Esophagus squamous epithelium (tissue), 5 donors: ENCODE measurements at places on chromosomes 2 and 18.

DNA sequence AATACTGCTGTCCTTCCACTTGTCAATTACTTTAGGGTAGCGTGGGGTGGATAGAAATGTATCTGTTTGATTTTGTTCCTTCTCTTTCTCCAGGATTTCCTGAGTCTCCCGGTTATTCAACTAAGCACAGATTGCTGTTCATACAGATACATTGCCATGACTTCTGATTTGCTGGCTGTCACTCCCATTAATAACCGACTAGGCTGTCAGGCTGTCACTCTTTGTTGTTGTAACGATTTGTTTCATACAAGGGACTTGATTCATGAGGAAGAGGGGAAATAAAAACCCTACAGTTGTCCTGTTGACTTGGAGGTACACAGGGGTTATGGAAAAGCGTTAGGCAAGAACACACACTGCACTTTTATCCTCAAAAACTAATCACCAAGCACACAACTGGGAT lies 302.7 kb upstream of the SMIM21 start:
- no peak for DNase-seq

GRCh38 chr2:174009488-174010223 lies 44.5 kb upstream of the SP3 start:
- no peak for DNase-seq

- DNase-seq: no peak
Measured at GRCh38 chr2:173204316-173204715, 128.7 kb downstream of the MAP3K20 start.

DNA sequence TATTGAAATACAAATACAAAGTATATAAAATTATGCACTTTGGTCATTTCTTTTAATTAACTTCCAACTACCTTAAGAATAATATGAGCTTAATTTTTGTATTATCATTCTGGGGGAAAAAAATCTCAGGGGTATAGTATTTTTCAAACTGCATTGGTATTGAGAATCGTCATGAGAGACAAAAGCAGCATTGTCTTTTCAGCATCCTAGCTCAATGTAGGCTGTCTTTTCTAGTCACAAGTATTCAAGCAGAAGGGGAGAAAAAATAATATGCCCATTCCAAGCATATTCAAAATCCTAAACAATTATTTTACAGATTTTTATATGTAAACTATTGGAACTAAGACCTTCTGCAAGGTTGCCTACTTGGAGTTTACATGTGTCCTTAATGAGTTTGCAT lies 693.3 kb downstream of the LRP1B start:
- DNase-seq: no peak

DNA sequence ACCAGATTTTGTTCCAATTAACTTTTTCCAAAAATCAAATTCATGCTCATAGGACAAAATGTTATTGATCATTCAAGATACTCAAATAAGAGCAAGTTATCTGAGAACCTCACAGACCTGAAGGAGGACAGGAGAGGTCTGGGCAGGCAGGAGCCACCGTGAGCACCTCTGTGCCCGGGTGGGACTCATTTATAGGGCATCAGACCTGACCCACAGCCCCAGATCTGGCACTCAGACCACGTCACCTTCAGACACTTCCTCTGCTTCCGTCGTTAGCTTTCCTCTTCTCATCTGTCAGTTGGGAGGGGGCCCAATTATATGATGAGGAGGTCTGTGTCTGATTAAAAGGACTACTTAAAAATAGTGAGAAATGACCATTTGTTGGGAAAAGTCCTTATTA lies 169.4 kb downstream of the EIPR1 start:
- no peak for DNase-seq

- DNase-seq: no peak
Measured at GRCh38 chr2:26668856-26669750, 23.4 kb upstream of the KCNK3 start.

- no peak for DNase-seq
Measured at GRCh38 chr18:11488175-11488574, 121.2 kb upstream of the SLC35G4 start.

DNA sequence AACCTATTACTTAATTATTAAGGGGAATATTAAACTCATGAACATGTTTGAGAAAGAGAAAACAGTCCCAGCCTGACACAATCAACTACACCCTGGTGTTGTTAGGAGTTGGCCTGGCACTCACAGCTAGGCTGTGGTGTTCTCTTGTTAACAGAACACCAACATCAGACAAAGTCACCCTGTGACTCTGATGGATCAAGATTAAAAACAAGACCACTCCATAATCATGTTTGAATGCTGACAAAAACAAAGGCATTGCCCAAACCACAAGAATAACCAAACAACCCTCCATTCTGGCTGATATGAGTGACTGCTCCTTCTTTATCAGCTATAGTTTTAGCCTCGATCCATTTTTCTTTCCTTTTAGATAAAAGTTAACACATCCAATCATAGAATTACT lies 3.0 kb downstream of the BOLL start:
- DNase-seq: no peak

GRCh38 chr2:218404351-218405085 lies 4.8 kb downstream of the CTDSP1 start:
- no peak for DNase-seq

GRCh38 chr18:10329101-10329500 lies 125.3 kb upstream of the APCDD1 start:
- DNase-seq: no peak

GRCh38 chr2:196504788-196505187 lies 134.7 kb upstream of the CCDC150 start:
- DNase-seq: no peak

- DNase-seq: no peak
Measured at GRCh38 chr2:180676520-180677025, 303.8 kb upstream of the UBE2E3 start.

DNA sequence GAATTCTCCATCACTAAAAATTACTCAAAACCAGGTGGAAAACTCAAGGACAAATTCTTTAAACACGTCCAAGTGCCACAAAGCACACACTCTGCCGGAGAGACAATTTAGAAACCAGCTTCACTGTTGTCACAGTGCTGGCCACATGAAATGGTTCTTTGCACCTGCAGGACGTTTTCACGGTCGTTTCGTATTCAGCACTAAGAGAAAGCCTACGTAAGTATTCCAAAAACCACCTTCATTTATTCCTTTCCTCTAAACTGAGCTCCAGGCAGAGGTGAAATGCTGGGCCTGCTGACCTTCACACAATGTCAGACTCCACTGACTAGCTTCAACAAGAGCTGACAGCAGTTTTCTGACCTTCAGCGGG lies 680 bp downstream of the ATP5F1A start:
- DNase-seq: no peak

- DNase-seq: no peak
Measured at GRCh38 chr2:230023313-230023712, 45.4 kb downstream of the SLC16A14 start.

DNA sequence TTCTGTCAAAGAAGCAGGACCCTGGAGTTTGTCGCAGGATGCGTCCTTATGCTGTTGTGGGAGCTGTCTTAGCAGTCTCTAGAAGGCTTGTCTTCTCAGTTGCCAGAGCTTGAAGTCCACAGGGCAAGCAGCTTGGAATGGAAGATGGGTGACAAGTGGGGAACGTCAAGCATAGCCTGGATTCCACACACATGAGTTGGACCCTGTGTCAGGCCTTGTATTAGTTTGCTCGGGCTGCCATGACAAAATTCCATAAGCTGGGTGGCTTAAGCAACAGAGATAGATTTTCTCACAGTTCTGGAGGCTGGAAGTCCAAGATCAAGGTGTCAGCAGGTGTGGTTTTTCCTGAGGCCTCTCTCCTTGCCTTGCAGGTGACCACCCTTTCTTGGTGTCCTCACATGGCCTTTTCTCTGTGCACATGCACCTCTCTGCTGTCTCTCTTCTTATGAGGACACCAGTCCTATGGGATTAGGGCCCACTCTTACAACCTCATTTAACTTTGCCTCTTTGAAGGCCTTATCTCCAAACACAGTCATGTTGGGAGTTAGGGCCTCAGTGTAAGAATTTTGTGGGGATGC lies 51.3 kb downstream of the THNSL2 start:
- DNase-seq: no peak

- DNase-seq: no peak
Measured at GRCh38 chr18:3037423-3037915, 24.5 kb upstream of the LPIN2 start.

DNA sequence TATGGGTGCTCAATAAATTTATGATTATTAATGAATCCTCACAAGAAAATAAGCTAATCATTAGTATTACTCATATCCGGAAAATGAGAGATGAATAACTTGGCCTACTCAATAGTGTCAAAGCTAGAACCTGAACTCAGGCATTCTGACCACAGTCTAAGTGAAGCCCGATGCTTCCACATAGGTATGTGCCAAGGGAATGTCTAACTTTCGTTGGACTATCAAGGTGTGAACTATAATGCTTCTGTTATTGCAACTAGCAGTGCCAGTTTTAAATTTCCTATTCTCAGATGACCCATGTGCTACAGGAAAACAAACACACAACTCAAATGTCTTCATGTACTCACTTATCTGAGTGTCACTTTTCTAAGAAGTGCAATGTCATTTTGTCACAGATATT lies 1.8 kb downstream of the BARD1 start:
- DNase-seq: no peak

DNA sequence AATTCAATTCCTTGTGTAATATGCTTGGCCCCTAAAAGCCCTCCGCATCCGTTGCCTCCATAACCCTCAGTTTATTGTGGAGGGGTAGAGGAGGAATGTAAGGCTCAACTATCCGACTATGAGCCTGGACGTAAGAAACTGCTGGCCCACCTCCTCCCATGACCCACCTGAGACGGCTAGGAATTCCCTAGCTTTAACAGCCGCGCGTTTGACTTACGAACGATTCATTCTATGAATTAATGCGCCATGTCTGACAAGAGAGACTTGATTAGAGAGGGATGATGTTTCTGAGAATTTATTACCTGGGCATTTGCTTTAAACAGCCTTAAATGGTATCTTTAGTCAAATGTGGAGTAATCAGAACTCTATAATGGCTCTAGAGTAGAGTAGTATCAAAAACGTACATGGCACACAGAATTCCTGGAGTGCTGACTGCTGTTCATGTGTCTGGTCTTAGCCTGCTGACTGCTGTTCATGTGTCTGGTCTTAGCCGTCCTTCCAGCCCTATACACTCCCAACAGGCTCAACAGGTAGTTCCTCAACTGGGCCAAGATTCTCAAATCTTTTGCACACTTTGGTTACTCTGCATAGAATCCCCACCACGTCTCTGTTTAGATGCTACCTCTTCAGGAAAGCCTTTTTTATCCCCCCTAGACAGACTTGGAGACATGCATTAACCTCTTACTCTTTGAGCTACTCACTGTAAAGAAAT lies 899 bp upstream of the GFPT1 start:
- DNase-seq: no peak

DNA sequence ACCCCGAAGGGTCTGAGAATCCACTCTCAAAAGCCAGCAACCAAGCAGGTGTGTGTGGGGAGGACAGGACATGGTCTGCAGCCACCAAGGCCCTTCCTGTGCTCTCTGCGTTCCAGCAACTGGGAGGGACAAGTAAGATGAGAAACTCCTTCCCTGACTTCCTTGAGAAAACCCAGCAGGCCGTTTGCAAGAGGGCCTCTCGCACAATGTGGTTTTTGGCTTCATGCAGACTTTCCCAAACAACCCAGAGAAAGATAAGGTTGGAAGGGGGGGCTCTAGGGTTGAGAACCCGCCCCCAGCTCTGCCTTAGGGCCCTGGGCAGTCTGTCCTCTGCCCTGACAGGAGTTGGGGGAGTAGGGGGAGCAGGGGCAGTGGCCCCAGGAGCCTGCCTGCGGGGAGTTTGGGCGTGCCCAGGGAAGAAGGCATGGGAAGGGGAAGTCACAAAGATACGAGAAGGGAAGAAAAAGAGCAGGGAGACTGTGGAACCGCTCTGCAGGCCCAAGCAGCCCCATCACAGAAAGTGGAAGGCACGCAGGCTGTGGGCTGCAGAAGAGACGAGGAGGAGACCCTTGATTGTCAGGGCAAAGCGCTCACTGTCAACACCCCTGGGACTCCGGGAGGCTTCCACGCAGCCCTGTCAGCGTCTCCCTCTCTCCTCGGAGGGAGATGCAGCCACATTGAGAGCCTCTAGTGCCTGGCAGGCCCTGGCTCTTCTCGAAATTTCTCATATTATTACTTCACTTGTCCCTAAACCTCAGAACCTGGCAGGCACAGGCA lies 99.8 kb downstream of the SMAD7 start:
- no peak for DNase-seq

- DNase-seq: no peak
Measured at GRCh38 chr2:172021955-172022354, 22.2 kb downstream of the METAP1D start.

GRCh38 chr2:122999821-123000220 lies 1025.3 kb upstream of the CNTNAP5 start:
- DNase-seq: no peak

DNA sequence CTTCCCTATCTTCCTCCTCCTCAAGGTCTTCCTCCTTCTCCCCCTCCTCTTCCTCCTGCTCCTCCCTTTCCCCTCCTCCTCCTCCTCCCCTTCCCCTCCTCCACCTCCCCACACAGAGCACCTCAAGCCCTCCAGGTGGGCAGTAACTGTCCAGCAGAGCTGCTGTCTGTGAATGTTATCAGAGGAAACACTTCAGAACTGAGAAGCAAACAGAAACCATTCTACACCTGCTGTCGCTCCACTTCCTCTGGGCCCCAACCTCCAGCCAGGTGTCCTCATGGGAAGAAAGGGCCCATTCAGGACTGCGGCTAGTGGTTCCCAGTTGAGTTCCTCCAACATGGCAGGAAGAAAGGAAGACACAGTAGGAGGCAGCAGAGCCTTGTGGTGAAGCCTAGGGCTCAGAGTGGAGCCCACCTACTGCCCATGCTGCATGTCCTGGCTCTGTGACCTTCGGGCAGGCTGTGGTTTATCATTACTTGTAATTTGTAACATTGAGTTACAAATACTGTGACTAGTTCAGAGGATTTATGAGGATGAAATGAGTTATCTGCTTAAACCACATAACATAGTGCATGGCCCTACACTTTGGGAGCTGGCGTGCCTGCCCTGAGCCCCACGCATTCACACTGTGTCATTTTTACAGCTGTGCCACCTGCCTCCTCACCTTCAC lies 165.9 kb upstream of the ID2 start:
- no peak for DNase-seq

DNA sequence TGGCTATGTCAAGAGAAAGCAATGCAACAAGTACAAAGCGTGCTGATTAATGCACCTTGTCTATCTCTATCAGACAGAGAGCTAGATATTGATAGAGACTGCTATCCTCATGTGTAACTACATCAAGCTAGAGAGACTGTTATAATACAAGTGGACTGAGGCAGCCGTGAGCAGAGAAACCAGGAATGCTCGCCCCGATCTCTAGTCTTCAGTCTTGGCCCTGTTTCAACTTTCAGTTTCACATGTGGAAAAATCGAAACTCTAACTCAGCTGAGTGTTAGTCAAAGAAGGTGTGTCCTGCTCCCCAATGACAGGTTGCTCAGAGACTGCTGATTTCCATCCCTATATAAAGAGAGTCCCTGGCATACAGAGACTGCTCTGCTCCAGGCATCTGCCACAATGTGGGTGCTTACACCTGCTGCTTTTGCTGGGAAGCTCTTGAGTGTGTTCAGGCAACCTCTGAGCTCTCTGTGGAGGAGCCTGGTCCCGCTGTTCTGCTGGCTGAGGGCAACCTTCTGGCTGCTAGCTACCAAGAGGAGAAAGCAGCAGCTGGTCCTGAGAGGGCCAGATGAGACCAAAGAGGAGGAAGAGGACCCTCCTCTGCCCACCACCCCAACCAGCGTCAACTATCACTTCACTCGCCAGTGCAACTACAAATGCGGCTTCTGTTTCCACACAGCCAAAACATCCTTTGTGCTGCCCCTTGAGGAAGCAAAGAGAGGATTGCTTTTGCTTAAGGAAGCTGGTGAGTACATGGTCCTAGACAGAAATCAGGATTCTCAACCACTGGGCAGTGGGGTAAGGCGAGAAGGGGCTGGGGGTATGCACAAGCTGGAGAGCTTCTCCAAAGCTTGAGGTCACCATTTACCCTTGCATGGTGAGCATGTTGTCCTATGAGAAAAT lies at the start of gene RSAD2:
Gene RSAD2, plus strand, starts transcription at position 376 of the 903 bp plus-strand sequence. Its CDS starts 24 bp downstream, at position 400.
- DNase-seq: no peak

- DNase-seq: no peak
Measured at GRCh38 chr2:28430788-28431418, 38.2 kb downstream of the FOSL2 start.
